ENCODE measurements at places on chromosomes 4 and X.

GRCh38 chrX:105697984-105698781 lies 124.2 kb upstream of the NRK start:
- DNase-seq = no peak

DNA sequence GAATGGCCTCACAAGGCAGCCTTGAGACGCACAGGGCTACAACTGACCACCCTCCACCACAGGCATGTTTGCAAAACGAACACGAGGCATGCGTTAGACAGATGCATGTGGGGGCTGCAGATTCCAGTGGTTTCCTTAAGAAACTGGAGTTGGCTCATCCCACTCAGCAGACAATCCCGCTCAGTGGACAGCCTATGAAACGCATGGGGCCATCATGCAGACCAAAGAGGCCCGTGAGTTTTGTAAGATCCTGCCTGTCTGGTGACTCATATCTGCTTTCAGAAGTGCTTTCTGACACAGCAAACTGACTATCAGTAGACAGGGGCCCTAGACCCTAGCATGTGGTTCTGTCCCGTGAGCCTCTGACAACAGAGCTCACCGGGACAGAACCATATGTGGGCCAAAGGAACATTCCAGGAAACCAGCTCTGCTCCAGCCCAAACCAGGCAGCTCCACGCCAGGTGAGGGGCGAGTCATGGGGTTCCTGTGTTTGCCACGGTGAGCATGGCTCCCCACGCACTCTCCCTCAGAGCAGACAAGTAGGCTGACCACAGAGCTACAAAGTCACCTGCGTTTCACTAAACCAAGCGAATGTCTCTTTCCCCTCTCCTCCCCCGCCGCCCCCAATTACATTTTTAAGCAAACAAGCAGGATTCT lies 74.4 kb downstream of the MTMR1 start:
- no peak for DNase-seq

DNA sequence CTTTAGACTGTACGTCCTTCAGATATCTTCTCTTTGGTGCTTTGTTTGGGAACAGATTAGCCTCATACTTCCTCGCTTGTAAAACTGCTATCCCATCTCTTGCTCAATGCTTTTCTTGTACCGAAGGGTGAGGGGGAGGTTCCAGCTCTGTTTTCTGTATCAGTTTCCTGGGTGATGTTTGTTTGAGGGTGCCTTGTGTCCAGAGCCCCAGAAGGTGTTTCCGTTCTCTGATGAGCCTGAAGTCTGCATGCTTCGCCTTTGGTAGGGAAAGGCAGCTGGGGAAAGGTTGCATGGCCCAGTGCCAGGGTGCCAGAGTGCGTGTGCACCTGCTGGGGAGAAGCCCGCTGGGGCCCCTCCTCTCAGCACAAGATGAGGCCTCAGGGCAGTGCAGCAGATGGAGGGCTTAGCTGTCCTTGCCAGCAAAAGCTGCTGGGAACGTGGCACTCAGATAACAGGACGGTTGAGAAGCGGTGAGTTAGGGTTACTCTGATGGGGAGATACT lies 73.7 kb downstream of the TBL1X start:
- no peak for DNase-seq

GRCh38 chr4:6047130-6047673 lies 29.0 kb upstream of the C4orf50 start:
- DNase-seq = no peak

DNA sequence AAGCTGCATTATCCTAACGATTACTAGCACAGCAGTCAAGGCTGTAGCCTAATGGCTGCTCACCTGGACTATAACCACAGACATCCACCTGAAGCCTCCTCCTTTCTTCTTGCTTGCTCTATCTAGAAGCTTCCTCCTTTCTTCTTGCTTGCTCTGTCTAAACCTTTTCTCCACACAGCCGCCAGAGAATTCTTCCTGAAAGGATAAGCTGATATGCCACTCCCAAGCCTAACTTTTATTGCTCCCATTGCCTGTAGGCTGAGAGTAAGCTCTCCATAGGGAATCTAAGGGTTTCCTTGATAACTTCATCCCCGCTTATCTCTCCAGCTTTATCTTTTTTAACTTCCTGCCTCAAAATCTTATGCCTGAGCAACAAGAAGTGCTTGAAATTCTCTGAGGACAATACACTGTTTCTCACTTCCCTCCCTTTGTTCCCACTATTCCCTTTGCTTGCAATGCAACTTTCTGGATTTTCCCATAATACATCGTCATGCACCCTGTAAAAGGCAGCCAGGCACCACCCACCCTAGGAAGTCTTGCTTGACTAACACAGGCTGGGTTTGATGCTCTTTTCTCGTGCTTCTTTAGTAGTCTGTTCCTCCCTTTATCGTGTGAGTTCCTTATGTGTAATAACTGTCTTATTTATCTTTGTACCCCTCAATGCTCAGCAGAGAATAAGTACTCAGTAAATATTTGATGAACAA lies 1.4 kb upstream of the LRIT3 start:
- DNase-seq = no peak

GRCh38 chrX:152444338-152444737 lies 6.8 kb downstream of the GABRA3 start:
- no peak for DNase-seq
